Activated CD4-positive, CD25-positive, alpha-beta regulatory T cell (primary cell): ENCODE measurements at places on chromosomes 11 and 22.

DNA sequence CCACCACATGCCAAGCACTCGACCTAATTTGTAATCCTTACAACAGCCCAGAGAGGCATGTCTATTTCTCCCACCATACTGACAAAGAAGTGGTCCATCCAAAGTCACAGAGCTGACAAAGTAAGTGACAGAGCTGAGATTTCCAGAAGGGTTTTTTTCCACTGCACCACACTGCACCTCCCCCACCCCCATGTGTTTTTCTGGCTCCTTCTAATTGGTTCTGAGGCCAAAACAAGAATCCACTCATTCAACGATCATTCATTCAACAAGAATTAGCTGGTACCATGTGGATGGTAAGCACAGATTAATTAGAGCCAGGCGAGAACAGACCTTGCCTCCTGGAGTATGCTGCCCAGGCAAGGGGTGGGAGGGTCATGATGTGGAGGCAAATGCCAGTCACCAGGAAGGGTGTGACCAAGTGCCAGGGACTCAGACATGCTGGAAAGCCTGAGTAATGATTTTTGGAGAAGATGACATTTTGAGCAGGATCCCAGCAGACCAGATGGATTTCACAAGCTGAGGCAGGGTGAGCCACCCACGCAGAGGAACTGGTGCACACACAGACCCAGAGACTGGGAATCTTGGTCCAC lies 14.9 kb upstream of the PRG2 start:
- DNase-seq: no peak

- no peak for DNase-seq
Measured at GRCh38 chr11:66856496-66857233, at the start of gene LRFN4. Gene LRFN4 (plus strand): TSS chr11:66857064. CDS start chr11:66857745, 681 bp downstream.

DNA sequence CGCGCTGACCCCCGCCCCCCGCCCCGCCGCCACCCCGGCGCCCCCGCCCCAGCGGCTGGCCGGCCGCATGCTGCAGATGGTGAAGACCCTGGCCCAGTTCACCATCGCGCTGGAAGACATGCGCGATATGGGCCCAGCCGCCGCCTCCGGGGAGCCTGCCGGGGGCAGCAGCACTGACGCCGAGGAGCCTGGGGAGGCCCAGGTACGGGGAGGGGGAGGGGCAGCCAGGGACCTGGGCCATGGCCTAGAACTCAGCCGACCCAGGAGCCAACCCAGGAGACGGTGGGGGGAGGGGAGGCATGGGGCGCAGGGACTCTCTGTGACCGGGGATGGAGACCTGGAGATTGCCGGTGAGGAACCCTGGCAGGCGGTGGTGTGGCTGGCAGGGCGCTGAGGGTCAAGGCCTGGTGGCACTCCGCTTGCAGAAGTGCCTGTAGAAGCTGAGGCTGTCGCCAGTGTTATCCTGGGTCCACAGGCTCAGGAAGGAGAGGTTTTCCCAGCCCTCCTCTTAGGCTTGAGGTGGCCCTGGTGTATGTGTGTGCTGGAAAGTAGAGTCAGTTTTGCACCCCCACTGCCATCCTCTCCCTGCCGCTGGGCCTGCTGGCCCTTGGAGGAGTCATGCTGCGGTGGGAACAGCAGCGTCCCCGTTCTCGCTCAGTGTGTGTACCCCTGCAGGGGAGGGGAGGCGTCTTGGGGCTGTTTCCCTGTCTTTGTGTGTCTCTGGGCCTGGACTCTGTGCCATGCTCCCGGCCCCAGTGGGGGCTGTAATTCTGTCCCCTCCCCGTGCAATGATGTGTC lies 32.9 kb upstream of the RELT start:
- no peak for DNase-seq

DNA sequence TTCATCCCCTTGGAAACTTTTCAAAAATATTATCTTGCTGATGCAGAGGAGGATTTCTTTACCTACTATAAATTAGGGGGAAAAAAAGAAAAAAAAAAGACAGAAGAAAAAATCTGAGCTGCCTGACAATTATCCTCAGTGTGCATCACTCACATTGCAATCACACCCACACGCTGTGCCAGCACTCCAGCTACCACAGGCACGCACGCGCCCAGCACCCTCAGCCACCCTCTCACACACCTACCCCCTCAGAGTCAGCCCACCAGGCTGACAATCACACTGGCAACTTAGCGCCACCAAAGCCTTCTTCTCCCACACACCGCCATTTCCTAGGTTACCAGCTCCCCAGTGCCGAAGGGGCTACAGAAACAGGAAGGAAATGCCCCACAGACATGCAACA lies 236.1 kb downstream of the KCNA4 start:
- no peak for DNase-seq

GRCh38 chr11:19365743-19366410 lies 125.1 kb upstream of the E2F8 start:
- DNase-seq: no peak

DNA sequence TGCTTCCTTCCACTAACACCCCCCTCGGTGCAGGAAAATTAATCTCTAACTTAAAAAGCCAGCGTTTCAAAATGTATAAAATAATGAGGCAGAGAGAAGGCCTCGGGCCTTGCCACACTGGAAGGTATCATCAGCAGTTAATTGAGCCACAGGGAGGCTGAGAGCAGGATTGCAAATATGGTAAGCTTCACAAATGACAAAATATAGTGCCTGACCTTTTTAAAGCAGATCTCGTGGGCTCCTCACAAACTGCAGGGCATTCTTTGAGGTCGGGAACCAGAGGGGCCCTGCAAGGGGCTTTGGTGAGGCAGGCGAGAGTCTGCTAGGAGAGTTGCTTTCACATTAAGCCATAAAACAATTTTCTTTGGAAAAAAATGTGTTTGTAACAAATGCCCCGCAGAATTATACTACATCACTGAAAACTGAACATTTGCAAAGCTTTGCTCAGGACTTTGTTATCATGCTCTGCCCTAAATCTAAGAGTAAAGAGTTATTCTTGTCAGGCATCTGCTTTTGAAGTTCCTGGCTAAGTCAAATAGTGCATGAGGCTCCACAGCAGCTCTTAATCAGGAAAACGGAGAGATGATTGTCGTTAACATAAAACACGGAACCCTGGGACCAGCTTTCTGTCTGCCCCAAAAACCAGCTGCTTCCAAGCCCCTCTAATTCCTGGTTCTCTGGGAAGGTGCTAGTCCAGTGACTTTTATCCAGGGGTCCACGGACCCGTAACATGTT lies 61.4 kb upstream of the SYT13 start:
- DNase-seq: no peak

GRCh38 chr22:30893434-30894370 lies 74.9 kb downstream of the MORC2 start:
- DNase-seq: no peak

DNA sequence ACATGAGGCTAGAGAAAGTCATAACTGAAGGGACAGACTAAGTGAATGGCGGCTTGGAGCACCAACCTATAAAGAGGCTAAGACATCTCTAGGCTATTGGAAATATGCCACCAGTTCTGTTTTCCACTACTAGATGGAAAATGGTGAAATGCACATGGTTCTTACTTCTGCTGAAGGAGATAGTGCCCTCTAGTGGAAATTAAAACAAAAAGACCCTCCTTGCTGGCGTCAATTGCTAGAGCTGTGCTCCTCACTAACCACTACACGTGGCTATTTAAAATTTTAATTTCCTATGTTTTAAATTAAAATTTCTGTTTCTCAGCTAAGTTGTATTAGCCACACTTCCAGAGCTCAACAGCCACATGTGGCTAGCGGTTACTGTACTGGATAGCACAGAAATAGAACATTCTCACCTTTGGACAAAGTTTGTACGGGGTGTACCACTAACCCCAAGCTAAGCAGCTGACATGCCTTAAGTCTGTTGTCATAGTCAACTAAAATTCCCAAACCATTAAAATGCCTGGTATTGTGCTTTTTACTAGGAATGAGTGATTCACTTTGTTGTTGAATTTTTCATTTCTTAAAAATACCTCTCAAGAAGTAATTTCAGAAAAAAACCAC lies 34.1 kb upstream of the CALCA start:
- DNase-seq: no peak

DNA sequence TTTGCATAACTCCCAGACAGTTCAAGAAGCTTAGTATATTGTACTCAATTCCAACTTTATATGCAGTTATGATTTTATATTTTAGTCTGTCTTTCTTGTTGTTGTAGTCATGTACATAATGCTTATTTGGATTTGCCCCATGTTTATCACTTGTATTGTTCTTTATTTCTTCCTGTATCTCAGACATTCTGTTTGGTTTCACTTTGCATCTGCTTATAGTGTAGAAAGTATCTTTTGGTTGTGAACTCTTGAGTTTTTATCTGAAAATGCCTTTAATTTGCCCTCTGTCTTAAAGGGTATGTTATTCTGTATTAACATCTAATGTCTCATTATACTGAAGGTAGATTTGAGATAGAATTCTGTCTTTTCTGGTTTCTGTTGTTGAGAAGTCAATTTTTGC lies 275.4 kb downstream of the DYNC2H1 start:
- no peak for DNase-seq

- no peak for DNase-seq
Measured at GRCh38 chr11:106794058-106794457, 224.2 kb downstream of the GUCY1A2 start.

DNA sequence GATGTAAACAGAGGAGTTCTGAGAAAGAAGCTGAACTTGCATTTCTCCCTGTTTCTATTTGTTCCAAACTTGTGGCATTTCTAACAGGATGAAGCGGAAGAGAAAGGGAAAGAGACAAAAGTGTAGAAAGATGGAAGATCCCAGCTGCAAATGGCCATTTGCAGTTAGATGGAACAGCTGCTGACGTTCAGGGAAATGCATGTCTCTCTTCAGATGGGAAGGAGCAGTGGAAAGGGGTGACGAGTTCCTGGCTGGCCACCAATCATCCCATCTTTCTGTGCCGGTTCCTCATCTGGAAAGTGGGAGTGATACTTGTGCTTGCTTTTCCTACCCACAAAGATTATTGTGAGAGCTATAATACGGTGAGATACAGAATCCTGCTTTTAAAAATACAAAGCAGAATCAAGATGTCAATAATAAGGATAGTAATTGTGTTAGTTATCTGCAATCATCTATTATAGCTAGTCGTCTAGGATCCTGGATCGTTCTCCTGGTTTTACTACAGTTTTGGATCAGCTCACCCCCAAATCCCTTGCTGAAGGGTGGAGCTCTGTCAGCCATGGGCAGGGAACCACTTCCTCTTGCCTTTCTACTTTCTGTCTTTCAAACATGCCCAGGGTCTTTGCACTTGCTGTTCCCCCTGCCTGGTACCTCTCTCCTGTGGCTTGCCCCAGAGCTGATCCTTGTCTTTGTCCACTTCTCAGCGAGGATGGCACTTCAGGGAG lies 1.2 kb upstream of the TIMP3 start:
- DNase-seq: no peak
